Activated B cell treated with CpG ODN at 0.5 μM for 24 hours (primary cell): ENCODE measurements at places on chromosomes 3 and 15. TPM values are rescaled to one million over a fixed set of nuclear protein-coding genes. Genes with fewer than 3 reads are reported as not detected.

- no peak for DNase-seq
Observed at GRCh38 chr3:185781759-185782158, 43.1 kb downstream of the IGF2BP2 start.

Gene RASGRP1
- 37.7 and 39.2 TPM in 2 replicates for total RNA-seq

Gene SEMA3G
- not detected in 2 replicates for total RNA-seq

GRCh38 chr3:22977042-22977441 lies 226.1 kb upstream of the UBE2E2 start:
- DNase-seq = no peak

DNA sequence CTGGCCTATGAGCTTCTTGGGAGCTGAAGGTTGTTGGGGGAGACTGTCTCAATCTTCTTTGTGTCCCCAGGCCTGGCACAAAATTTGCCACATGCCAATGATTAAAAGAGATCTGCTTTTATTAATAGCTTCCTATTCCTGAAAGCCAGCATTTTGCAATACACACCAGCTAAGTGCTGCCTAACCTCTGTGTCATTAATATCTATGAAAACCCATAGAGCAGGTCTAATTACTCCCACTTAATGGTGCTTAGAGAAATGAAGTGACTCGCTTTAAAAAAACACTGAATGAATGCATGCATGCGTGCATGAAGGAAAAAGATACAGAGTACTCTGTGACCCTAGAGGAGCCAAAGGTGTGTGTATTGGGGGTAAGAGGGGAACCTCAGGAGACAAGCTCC lies 55.0 kb downstream of the SLC6A1 start:
- DNase-seq = no peak

Gene KLF15
- total RNA-seq = 0.31 and 0.39 TPM in 2 replicates

Gene FANCD2OS
- not detected in 2 replicates for total RNA-seq

Gene C3orf85
- not detected in 2 replicates for total RNA-seq

Gene ZDHHC19
- total RNA-seq = 0.31 TPM in 1 of 2 replicates, not detected in the other

Gene ITGB5
- not detected in 2 replicates for total RNA-seq

DNA sequence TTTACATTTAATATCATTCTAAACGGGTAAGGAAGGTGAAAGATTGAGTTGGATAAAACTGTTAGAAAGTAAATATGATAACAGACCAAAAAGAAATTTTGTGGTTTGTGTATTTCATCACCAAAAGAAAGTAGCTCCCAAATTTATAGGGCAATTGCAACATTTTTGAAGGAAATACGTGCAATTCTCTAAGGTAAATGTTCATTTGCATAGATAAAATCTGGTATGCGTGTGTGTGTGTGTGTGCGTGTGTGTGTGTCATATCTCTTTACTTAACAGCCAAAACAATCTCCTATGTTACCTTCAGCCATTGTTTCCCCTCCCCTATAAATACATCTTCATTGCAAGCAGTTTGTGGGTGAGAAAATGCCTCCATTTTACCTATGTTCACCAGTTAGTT lies 208.4 kb downstream of the TNIK start:
- DNase-seq = no peak

DNA sequence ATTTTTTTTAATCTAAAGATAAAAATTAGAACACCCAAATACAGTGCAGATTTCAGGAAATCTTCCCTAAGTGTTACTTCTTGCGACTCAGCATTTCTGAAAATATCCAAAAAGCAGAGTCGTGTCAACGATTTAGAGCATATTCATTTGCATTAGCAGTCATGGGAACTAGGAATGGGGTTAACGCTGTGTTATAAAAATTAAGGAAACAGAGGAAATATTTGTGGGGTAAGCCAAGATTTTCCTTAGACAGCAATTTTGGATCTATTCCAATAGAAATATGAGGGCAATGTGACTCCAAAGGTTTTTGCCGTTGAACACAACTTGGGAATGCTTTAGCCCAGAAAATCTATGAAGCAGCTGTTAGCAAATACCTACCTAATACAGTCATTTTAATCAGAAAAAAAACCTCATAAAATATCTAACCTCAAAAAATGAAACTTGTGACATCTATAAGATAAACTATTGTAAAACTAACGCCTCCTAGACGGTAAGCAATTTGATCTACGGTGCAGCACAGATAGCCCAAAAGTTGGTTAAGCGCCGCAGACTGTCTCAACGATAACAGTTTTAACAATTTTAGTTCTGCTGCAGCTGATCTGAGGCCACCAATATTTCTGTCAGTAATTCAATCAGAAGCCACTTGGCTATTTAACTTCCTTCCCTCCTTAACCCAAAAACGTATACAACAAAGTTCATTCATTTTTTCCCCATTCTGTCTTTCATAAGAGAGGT lies 5.8 kb upstream of the ATP11B start:
- no peak for DNase-seq

DNA sequence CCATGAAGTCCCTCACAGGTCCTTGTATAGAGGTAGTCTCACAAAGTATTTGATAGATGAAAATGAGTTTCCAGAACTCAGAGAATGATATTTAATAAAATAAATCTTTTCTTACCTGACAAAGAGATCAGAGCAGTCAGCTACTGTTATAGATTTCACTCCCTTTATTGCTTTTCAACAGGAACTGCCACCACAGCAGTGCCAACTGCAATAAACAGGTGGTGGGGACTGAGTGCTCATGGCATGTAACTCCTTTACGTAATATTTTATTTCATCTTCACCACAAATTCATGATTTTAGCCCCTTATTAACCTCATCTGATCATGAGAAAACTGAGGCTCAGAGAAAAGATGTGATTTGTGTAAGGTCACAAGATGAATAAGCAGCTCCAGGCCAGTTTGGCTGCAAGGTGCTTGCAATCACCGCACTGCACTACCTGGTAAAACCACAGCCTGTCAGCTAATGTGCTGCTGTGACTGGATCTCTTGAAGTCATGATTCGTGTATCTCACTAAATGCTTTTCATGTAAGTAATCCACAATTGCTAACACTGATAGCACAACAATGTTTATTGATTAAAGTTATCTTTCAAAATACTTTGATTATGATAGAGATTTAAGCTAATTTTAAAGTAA lies 78.8 kb downstream of the WNT5A start:
- no peak for DNase-seq

- no peak for DNase-seq
Observed at GRCh38 chr15:57111002-57111401, 192.6 kb downstream of the TCF12 start.

Gene MAP1A
- 0.11 and 0.12 TPM in 2 replicates for total RNA-seq
